Activated CD8-positive, alpha-beta memory T cell treated with anti-CD3 and anti-CD28 coated beads for 1 hour (primary cell): ENCODE measurements at places on chromosomes 16 and 17.

- no peak for DNase-seq
Measured at GRCh38 chr16:66881964-66882508, 1.7 kb downstream of the PDP2 start.

DNA sequence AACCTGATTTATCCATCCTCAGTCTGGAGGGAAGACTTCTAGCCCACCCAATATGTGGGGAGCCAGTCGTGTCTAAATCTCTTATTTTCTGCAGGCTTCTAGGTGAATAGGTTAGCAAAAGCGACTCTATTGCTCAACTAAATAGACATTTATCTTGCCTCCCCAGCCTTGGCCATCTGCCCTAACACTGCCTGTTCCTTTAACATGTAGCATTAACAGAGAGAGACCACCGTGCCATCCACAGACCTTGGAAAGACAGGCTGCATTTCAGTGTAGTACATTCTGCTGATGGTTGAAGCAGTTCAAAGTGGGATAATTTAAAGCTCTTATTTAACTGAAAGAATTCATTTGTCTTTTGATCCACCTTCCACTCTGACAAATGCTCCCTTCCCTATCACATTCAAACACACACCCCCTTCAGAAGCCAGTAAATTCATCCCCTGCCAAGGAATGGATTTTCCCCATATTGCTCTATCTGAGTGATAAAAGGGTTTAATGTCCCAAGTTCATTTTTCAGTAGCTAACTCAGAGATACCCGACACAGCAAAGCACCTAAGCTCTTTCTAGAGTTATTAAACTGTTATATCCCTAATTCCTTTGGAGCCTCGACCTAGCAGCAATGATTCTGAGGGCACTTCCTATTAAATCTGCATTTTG lies 58.1 kb upstream of the COX10 start:
- DNase-seq: no peak

- DNase-seq: no peak
Measured at GRCh38 chr17:31811101-31811500, 47.9 kb downstream of the COPRS start.

- no peak for DNase-seq
Measured at GRCh38 chr16:22312897-22313781, 15.9 kb downstream of the POLR3E start.

DNA sequence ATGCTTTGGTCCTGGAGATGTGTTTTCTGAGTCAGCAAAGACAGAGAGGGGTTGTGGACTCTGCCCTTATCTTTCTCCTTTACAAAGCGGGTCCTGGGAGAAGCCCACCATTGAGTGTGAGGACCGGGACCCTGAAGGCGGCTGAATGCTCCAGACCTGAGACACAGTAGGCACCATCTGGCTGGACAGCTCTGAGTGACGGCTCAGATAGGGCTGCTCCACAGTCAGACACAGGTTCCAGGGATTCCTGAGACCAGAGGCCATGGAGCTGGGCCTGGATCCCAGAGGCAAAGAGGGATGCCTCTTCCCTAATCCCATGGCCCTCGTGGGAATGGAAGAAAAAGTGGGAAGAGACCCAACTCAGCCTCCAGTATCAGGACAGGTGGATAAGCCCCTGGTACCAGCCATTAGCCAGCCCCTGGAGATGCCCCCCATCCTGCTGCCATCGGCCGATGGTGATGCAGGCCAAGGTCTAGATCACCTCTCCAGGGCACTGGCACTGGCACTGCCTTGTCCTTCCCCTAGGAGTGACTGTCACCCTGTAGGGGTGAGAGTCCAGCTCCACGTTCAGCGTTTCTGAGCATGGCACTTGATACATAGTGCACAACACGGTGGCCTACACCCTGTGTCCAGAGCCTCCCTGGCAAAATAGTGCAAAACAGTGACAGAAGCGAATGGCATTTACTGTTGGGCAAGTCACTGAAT lies 4.7 kb downstream of the MMP15 start:
- DNase-seq: no peak

- no peak for DNase-seq
Measured at GRCh38 chr17:3539881-3540540, 17.6 kb downstream of the TRPV3 start.

DNA sequence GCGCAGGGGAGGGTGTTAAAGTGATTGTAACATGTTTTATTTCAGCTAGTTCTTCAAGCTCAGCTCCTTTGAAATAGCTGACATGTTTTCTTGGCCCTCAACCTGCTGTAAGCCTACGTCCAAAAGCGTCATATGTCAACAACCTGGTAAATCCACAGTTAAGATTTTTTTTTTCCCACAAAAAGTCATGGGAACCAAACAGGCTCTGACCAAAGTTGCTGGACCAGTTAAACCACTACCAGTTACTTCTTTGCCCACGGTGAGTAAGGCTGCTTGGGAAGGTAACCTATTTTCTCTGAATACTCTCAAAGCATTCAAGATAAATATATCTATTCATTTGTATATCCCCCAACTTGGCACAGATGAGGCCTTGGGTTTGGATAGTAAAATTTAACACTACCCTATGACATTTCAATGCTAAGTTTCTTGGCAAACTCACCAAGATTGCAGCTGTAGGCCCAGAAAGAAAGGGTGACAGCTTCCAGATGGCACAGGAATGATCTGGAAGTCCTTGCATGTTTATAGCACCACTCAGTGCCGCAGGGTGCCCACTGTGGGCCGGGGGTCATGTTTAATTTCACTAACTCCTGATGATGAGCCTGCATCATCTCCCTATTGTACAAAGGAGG lies 166.2 kb downstream of the XYLT1 start:
- no peak for DNase-seq

GRCh38 chr17:10053782-10054540 lies 144.4 kb downstream of the GAS7 start:
- no peak for DNase-seq

- no peak for DNase-seq
Measured at GRCh38 chr16:10128397-10129258, 53.6 kb downstream of the GRIN2A start.

DNA sequence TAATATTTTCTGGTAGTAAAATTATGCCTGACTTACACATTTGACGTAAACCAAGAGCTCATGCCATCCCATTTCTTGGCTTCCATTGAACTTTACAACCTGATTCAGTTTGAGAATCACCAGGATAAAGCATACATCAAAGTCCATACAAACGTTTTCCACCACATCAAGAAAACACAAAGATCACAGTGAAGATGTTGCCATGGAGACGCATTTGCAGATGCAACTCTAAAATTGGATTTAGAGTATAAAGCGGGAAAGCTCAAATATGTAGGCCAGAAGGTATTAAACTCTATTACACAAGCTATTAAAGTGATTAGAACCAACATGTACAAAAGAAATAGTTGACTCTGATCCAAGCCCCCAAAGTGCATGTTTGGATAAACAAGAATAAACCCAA lies 10.4 kb downstream of the C16orf46 start:
- DNase-seq: no peak

GRCh38 chr16:53958341-53958880 lies 254.5 kb downstream of the FTO start:
- no peak for DNase-seq

DNA sequence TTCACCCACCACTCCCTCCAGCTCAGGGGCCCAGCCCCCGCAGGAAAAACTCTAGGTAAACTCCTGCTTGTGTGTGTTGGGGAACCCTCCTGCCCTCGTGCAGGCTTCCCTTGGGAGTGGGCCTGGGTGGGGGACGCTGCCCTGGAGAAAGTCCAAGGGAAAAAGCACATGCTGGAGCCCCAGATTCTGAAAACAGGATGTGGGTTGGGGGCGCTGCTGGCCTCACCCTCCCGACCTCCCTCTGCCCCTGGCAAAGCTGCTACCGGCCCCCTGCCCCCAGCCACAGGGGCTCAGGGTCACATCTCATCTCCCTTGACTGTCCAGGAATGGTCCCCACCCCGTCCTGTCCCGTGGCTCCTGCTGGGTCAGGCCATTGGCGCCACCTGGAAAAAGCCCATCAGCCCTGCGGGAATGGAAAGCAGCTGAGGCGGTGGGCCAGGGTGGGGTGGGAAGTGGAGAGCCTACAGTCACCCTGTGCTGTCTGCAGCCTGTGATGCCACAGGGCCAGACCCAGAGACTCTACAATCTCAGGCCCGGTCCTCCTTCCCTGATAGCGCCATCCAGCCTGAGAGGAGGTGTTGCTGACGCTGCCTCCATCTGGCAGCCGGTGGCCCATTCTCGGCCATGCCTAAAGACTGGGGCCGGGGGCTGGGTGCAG lies 2.5 kb upstream of the GJD3 start:
- no peak for DNase-seq

DNA sequence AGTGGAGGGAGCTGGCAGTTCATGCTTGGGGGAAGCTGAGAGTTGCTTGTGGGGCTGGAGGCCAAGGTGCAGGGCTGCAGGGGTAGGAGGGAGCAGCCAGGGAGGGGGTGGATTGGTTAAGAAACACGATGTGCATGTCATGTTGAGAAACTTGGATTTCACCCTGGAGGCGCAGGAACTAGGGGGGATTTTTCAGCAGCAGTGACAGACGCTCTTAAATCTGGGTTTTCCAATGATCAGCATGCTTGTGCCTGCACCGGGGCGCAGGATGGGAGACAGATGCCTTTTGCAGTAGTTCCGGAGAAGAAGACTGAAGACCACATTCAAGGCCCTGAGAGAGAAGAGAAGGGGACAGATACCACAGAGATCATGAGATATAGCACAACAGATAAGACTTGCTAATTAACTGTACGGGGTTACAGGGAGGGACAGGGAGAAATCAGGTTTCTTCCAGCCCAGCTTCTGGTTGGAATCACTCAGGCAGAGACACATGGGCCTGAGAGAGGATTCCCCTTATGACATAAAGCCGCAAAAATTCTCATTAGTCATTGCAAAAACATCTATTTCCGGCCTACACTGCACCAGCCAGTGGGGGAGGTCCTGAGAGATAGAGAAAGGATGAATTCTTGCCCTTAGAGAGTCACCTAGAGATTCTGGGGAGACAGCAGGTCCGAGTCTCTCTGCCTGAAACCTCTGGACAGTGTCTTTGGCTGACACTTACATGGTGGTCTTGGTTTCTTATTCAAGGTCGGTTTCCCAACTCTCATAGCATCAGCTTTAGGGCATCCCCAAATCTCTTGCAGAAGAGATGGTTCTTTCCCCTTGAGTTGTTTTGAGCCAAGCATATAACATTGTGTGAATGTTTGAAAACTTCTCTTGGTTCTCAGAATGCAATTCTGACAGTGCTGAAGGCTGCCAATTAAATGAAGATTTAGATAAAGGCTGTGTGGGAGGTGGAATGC lies 27.1 kb downstream of the CDH13 start:
- DNase-seq: peak; percentile 8

- DNase-seq: no peak
Measured at GRCh38 chr17:55411463-55411855, 10.2 kb downstream of the MMD start.

DNA sequence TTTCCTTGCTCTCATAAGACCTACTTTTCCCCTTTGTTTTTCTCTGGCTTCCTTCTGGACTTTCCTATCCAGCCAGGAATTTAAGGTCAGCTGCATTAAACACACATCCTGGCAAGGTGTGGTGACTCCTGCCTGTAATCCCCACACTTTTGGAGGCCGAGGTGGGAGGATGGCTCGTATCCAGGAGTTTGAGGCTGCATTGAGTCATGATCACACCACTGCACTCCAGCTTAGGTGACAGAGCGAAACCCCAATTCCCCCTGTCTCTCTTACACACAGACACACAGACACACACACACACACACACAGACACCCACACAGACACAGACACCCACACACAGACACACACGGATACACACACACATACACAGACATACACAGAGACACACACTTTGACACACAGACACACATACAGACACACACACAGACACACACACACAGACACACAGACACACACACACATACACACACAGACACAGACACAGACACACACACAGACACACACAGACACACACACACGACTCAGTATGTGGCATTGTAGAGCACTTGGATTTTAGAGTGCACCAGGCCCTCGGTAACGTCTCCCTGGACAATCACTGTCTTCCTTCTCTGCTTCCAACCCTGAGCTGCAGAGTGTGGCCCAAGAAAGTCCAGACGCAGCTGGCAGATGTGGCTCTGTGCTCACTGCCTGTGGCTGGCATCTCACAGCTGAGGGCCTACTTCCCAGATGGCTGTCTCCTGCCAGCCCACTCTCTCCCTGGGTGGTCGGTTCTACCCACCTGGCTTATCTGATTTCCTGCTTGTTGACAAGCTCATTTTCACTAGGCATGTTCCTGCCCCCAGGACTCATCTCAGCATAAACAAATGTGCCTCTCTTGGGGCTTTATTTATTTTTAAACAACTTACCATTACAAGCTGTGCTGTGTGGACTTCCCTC lies 39.0 kb downstream of the NLRP1 start:
- DNase-seq: no peak
